ENCODE measurements at places on chromosomes 6 and 20.

- DNase-seq: no peak
These were observed 149.0 kb upstream of the CST7 start for GRCh38 chr20:24799971-24800580.

DNA sequence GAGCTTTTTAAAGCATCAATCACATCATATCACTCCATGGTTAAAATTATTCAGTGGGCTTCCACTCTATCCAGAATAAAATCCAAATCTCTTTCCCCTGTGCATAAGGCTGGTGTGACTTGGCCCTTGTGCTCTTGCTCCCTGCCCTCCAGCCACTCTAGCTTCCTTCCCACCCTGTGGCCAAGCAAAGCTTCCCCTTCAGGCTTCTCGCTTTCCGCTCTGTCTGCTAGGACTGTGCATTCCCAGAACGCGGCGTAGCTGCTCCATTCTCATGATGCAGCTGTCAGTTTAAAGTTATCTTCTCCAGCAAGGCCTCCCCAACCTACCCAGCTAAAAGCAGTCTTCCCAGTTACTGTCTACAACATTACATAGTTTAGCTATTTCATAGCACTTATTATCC lies 19.4 kb upstream of the KCNK16 start:
- no peak for DNase-seq

DNA sequence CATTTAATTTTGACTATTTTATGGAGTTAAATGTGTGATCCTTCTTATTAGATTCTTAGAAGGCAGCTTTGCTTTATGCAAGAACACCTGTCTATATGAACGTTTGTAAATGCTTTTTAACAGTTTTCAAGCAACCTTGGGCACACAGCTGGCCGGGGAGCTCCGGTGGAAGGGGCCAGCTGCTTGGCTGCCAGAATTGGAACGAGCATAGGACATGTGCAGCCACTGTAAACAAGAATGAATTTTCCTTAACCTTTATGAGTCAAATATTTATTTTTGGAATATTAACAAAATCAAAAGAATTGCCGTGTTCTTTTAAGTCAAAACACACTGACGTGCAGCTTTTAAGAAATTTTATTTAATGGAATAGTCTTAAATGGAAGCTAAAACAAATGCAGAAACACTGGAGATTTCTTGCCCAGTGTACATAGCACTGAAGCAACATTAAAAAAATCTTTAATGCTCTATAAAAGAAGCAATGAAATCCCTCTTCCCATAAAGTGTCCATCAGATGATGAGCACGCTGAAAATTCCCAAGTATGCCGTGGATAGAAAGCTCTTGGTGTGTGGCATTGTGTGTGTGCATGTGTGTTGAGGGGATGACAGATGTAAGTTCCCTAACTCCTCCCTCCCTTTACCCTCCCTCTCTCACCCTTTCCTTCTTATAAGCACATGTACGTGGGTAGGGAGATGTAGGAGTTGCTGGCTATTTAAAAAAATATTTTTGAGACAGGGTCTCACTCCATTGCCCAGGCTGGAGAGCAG lies 208.9 kb upstream of the EXOC2 start:
- DNase-seq: no peak

- no peak for DNase-seq
These were observed 27.9 kb upstream of the SLC2A12 start for GRCh38 chr6:134080171-134080795.

- DNase-seq: no peak
These were observed 45.1 kb upstream of the TBC1D7 start for GRCh38 chr6:13373488-13373886.

DNA sequence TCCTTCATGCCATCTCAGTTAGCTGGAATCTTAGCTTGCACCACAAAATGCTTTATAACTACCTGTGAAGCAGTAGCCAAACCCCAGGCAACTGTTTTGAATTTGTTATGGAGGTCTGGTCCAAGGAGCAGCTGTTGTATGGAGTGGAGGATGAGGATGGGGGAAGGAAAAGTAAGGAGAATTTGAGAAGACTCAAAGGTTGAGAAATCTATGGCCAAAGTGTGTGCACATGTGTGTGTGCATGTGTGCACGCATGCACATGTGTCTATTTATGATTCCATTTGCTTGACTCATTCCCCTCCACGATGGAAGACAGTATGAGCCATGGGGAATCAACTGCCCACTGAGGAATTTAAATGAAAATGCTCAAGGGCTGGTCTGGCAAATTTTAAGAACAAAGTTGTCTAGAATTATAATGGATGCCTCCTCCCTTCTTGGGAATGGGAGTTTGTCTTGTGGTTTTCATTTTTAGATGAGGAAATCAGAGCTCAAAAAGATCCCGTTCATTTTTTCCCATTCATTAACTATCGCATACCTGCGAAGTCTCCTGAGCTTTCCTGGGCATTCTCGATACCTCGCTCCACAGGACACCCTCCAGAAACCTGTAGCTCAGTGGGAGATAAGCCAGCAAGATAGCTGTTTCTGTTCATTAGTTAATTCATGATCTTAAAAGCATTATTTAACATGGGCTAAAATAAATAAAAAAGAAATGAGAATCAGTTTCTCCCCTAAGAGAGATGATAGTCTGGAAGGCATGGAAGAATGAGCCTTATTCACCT lies 152.3 kb upstream of the NEDD9 start:
- DNase-seq: no peak

GRCh38 chr6:93549868-93550267 lies 130.5 kb upstream of the EPHA7 start:
- no peak for DNase-seq

DNA sequence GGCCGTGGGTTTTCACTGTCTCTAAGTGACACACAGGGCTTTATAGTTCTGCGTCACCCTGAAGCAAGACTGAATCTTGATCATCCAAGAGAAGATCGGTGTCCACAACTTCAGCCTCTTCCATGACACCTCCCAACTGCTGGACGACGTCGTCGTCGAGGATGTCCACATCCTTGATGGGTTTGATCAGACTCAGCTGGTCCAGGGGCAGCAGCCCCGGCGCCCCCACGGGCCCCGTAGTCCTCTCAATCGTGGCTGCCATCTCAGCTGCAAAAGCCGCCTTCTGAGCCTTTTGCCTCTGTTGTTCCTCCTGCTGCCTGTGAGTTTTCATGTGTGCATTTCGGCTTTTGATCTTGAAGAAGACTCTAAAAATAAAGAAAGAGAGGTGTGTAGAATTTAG lies 10.6 kb upstream of the MRPS10 start:
- DNase-seq: no peak

- DNase-seq: no peak
These were observed 5.6 kb downstream of the PCMTD2 start for GRCh38 chr20:64261138-64261537.

DNA sequence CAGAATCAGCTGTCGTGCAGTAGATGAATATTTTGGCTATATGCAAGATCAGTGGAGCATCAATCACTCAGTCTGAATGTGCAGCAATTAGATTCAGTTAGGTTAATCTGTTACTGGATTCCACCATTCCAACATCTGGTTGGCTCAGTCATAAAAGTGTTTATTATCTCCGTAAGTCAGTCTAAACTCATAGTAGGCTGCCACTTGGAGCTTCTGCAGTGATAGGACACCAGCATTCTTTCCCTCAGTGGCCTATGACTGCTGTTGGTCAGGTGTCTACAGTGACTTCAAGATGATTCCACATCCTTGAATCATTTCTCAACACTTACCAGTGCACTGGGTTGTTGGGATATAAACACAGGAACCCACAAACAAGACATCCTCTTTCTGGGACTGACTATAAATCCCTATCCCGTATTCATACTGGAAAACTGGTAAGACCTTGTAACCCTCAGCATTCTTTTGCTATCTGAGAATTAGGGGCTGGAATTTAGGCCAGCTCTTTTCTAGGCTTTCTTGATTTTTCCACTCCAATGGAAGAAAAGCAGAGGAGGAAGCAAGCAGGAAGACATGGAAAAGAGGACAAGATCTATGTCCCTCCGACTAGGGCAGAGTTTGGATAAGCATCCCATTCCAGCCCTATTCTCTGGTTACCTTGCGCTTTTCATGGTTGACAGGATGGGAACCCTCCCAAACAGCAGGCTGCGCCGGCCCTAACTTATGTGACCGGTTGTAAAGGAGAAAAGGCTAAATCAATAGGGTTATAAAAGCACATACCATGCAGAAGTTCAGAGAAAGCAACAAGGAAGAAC lies 919.6 kb downstream of the KIF16B start:
- DNase-seq: no peak
